Renal cortical epithelial cell (primary cell): ENCODE measurements at places on chromosomes 2 and 18. TPM values are rescaled to one million over a fixed set of nuclear protein-coding genes. Genes with fewer than 3 reads are reported as not detected.

CD226 gene
- 0.25 TPM in 1 of 2 replicates, not detected in the other for total RNA-seq

- DNase-seq: no peak
Measured at GRCh38 chr2:69962986-69963730, 1.7 kb upstream of the ASPRV1 start.

- no peak for DNase-seq
Measured at GRCh38 chr2:240918258-240919091, 12.3 kb downstream of the CROCC2 start.

- DNase-seq: no peak
Measured at GRCh38 chr2:148568597-148568996, 76.0 kb upstream of the EPC2 start.

GRCh38 chr2:85355073-85355410 is 473 bp downstream of the ELMOD3 start:
- DNase-seq: no peak

GRCh38 chr2:218892693-218893348 is 12.2 kb downstream of the WNT10A start:
- DNase-seq: peak; percentile 44

GRCh38 chr2:9780368-9781130 is 62.7 kb upstream of the TAF1B start:
- no peak for DNase-seq

CPS1 gene
- total RNA-seq: 12.3 and 38.4 TPM in 2 replicates

- DNase-seq: peak; percentile 90
Measured at GRCh38 chr2:217451666-217452065, 551.1 kb downstream of the TNS1 start.

BUB1 gene
- 2.2 and 23.4 TPM in 2 replicates for total RNA-seq

GRCh38 chr2:239288951-239289511 is 111.8 kb downstream of the HDAC4 start:
- no peak for DNase-seq

DNA sequence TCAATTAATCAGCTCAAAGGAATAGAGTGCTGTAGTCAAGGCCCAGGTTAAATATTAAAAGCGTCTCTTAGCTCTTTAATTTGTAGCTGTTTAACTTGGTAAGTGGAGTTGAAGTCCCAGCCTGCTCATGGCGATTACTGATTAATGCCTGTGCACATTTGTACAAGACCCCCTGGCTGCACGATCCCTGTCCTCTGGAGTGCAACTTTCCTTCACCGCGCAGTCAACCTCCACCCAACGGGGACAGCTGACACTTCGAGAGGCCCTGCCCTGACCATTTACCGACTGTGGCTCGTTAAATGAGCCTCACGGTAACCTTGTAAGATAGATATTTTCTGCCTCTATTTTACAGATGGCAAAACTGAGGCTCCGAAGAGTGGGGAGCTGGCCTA is 5.5 kb upstream of the CYS1 start:
- DNase-seq: peak; percentile 97

CYS1 gene
- 34.2 and 223 TPM in 2 replicates for total RNA-seq

UGT1A4 gene
- 1.2 and 3.8 TPM in 2 replicates for total RNA-seq

C2orf80 gene
- total RNA-seq: not detected in 2 replicates

FHOD3 gene
- 39.4 and 117 TPM in 2 replicates for total RNA-seq

RPL37A gene
- 749 and 1,158 TPM in 2 replicates for total RNA-seq

GRCh38 chr2:181900007-181900651 is 8.6 kb downstream of the ITPRID2 start:
- no peak for DNase-seq

TMSB10 gene
- total RNA-seq: 4,859 and 12,113 TPM in 2 replicates

MC4R gene
- not detected in 2 replicates for total RNA-seq

GRCh38 chr2:12787891-12788801 is 71.4 kb downstream of the TRIB2 start:
- DNase-seq: peak; percentile 36

- DNase-seq: no peak
Measured at GRCh38 chr2:7007846-7008741, 90.9 kb downstream of the RNF144A start.

IL1RL1 gene
- total RNA-seq: 0.05 and 4.3 TPM in 2 replicates
